ENCODE measurements at places on chromosomes 2 and 18. TPM values are rescaled to one million over a fixed set of nuclear protein-coding genes. Genes with fewer than 3 reads are reported as not detected.

PRADC1 gene
- 11.7 TPM for total RNA-seq

GPR35 gene
- total RNA-seq = 3.4 TPM

TDRD15 gene
- total RNA-seq = not detected

DNA sequence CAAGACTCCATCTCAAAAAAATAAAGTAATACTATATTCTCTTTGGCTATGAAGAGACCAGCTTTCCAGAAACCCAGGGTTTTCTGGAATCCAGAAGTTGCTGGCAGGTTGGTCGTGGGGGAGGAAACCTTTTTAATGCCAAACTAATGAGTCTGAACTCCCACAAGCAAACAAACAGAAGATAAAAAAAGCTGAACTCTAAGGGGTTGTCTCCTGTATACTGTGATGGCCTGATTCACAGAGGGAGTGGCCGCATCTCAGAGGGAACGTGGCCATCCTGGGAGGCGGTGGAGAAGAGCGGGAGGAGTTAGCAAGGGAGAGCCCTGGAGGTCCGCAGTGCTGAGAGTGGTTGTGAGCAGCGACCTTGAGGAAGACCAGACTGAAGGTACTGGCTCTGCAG lies 36.1 kb downstream of the LIMS1 start:
- H3K4me3 ChIP-seq = no peak overlapping the region
- no peaks in the 10 kb centered on the region for H3K36me3 ChIP-seq
- no peaks in the 10 kb centered on the region for H3K27me3 ChIP-seq
- no peak overlapping the region for H3K27ac ChIP-seq
- H3K4me1 ChIP-seq = peaks cover 29% of the 10 kb centered on the region
- DNase-seq = no peak

- no peak overlapping the region for H3K4me3 ChIP-seq
- DNase-seq = peak; percentile 66
- H3K36me3 ChIP-seq = no peaks in the 10 kb centered on the region
- H3K27ac ChIP-seq = no peak overlapping the region
Measured at GRCh38 chr2:74515981-74516633, 1.9 kb downstream of the TLX2 start.

DNA sequence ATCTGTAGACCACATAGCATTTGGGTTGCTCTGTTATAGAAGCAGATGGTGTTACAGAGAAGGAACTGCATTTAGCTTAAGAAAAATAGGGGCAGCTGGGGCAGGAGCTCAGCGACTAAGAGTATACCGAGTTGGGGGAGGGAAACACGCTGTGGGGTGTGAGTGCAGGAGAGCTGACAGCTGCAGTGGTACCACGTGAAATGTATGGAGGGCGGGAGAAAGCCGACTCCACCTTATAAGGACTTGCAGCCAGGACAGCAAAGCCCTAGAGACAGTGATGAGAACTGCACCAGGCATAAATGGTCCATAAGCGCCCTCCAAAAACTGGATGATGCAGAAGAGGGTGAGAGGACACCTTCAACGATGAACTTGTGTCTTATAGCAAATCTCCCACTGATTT lies 237.6 kb downstream of the PRKCE start:
- H3K36me3 ChIP-seq = no peaks in the 10 kb centered on the region
- peaks cover 67% of the 10 kb centered on the region for H3K4me1 ChIP-seq
- peak overlapping the region; percentile 29 for H3K27ac ChIP-seq
- H3K4me3 ChIP-seq = no peak overlapping the region
- DNase-seq = peak; percentile 80

GRCh38 chr2:162092008-162092390 lies 18.0 kb upstream of the DPP4 start:
- H3K36me3 ChIP-seq = no peaks in the 10 kb centered on the region
- H3K4me1 ChIP-seq = no peaks in the 10 kb centered on the region
- H3K4me3 ChIP-seq = no peak overlapping the region
- no peaks in the 10 kb centered on the region for H3K27me3 ChIP-seq

DNA sequence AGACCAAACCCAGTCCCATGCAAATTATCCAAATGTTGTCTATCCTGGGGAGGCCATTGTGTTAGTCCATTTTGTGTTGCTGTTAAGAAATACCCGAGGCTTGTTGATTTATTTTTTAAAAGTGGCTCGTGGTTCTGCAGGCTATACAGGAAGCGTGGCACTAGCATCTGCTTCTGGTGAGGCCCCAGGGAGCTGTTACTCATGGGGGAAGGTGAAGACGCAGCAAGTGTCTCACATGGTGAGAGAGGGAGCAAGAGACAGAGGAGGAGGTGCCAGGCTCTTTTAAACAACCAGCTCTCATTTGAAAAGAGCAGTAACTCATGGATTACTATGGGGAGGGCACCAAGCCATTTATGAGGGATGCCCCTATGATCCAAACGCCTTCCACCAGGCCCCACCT lies 80.3 kb upstream of the ARL4C start:
- no peak overlapping the region for H3K4me3 ChIP-seq
- H3K27me3 ChIP-seq = no peaks in the 10 kb centered on the region
- H3K27ac ChIP-seq = no peak overlapping the region
- H3K36me3 ChIP-seq = no peaks in the 10 kb centered on the region
- no peaks in the 10 kb centered on the region for H3K4me1 ChIP-seq

GRCh38 chr2:121944072-121944831 lies 188.8 kb downstream of the TSN start:
- no peaks in the 10 kb centered on the region for H3K4me1 ChIP-seq
- no peaks in the 10 kb centered on the region for H3K27me3 ChIP-seq
- DNase-seq = no peak
- H3K27ac ChIP-seq = no peak overlapping the region

GRCh38 chr2:104250635-104251034 lies 603.3 kb upstream of the POU3F3 start:
- DNase-seq = no peak
- no peaks in the 10 kb centered on the region for H3K36me3 ChIP-seq
- H3K27ac ChIP-seq = no peak overlapping the region

SCYGR4 gene
- not detected for total RNA-seq

DNA sequence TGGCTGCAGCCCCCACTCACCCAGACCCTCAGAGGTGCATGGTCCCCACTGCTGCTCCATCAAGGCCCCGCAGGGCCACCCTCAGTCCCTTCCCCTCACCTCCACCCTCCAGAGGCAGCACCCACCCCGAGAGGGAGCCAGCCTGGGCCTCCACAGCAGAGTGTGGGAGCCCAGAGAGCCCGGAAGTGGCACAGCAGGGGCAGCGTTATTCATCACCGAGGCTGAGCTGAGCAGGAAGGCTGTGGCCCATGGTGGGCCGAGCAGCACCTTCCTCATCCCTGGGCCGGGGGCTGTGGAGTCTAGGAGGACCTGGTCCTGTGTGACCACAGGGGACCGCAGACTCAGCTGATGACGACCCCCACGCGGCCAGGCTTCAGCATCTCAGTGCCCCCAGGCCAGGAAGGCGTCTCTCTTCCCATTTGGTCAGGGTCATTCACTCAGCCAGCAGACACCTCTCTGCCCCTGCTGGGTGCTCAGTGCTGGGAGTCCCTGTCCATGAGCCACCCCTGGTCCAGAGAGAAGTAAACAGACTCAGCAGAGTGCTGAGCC lies 258.1 kb downstream of the ATAD2B start:
- no peaks in the 10 kb centered on the region for H3K27me3 ChIP-seq
- H3K36me3 ChIP-seq = no peaks in the 10 kb centered on the region
- H3K4me1 ChIP-seq = peaks cover 17% of the 10 kb centered on the region
- H3K27ac ChIP-seq = no peak overlapping the region
- DNase-seq = no peak

ASTL gene
- not detected for total RNA-seq

GRCh38 chr2:237735798-237736197 lies 62.8 kb upstream of the RBM44 start:
- H3K4me3 ChIP-seq = no peak overlapping the region
- no peaks in the 10 kb centered on the region for H3K36me3 ChIP-seq
- DNase-seq = no peak
- H3K4me1 ChIP-seq = peaks cover 32% of the 10 kb centered on the region

GRCh38 chr18:9719421-9719981 lies 11.4 kb downstream of the RAB31 start:
- no peaks in the 10 kb centered on the region for H3K27me3 ChIP-seq
- H3K4me3 ChIP-seq = no peak overlapping the region
- DNase-seq = no peak

DNA sequence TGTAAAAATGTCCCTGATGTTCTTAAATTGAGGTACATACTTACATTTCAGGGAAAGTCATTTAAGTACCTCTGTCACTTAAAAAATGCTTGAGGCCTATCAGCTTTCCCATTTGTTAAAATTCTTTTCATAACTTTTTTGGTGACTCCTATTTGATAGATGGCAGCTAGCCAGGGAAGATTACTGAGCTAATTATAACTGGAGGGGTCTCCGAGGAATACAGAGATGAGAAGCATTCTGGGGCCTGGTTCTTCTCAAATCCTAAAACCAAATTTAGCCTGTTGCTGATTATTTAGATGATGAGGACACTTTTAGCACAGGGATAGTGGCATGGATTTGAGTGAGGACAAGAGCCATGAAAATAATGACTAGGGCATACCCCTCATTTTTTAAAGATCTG lies 4.8 kb downstream of the UGP2 start:
- DNase-seq = no peak
- H3K27me3 ChIP-seq = no peaks in the 10 kb centered on the region
- H3K4me3 ChIP-seq = no peak overlapping the region
- peaks cover 39% of the 10 kb centered on the region for H3K4me1 ChIP-seq

GRCh38 chr2:18096836-18097405 lies 218.5 kb downstream of the KCNS3 start:
- H3K4me3 ChIP-seq = no peak overlapping the region
- no peaks in the 10 kb centered on the region for H3K27me3 ChIP-seq
- no peaks in the 10 kb centered on the region for H3K4me1 ChIP-seq
- H3K27ac ChIP-seq = no peak overlapping the region

DNA sequence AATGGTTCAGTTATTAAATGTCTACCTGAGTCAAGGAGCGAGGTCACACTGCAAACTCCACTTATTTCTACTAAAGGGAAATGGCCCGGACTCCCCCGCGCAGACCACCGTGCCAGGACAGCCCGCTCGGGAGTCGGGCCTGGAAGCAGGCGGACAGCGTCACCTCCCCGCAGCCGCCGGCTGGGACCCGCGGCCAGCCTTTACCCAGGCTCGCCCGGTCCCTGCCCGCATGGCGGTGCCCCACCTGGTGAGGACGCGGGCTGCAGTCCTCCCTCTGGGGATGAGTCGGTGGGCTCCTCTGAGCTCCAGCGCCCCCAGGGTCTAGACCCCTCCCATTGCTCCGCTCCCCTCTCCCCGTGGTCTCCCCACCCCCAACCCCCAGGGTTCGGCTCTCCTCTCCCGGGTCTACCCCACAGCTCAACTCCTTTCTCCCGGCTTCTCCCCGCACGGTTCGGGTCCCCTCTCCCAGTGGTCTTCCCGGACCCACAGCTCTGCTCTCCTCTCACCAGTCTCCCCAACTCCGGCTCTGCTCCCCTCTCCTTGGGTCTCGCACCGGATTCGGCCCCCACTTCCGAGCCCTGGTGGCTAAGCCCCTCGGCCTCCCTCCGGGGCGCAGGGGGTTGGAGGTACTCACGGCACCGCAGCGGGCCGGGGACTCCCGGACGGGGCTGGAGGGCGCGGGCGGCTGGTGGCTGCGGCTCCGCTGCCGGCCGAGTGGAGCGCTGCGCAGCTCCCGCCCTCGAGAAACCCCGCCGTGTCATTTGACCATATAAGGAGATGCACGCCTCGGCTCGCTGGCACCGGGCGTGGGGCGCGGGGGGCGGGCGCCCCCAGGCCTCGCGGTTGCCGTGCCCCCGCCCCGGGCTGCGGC lies at the start of gene FHL2:
FHL2 (minus strand) TSS at position 716 of the 871 bp plus-strand sequence. CDS start 12,535 bp downstream, outside the sequence.
- peaks cover 12% of the 10 kb centered on the region for H3K4me1 ChIP-seq
- DNase-seq = peak; percentile 56
- no peaks in the 10 kb centered on the region for H3K36me3 ChIP-seq
- no peak within 1 kb of the TSS for H3K4me3 ChIP-seq
- peak within 1 kb of the TSS; percentile 17 for H3K27ac ChIP-seq

ZNF407 gene
- 14.3 TPM for total RNA-seq

- H3K27me3 ChIP-seq = no peaks in the 10 kb centered on the region
- H3K36me3 ChIP-seq = no peaks in the 10 kb centered on the region
- no peak for DNase-seq
- no peak overlapping the region for H3K4me3 ChIP-seq
- no peak overlapping the region for H3K27ac ChIP-seq
Measured at GRCh38 chr2:196702641-196703040, 63.1 kb downstream of the CCDC150 start.

HOXD12 gene
- total RNA-seq = not detected

DNA sequence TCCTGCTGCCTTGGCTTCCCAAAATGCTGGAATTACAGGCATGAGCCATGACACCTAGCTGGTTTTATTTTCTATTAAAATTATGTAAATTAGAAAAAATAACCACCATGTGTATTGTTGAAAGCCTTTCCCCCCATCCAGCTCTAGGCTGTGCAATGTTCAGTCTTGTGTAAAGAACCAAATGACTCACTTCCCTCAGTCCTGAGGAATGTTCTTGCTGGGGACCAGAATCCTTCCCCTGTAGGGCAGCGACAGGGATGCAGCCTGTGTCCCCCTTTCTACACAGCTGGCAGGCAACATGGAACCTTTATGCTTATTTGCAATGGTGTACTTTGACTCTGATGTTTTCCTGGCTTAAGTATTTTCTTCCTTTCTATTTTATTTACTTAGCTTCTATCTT lies 29.4 kb downstream of the AOX1 start:
- no peaks in the 10 kb centered on the region for H3K36me3 ChIP-seq
- no peaks in the 10 kb centered on the region for H3K27me3 ChIP-seq
- H3K4me3 ChIP-seq = no peak overlapping the region
- no peak for DNase-seq
- H3K4me1 ChIP-seq = peaks cover 40% of the 10 kb centered on the region

DNA sequence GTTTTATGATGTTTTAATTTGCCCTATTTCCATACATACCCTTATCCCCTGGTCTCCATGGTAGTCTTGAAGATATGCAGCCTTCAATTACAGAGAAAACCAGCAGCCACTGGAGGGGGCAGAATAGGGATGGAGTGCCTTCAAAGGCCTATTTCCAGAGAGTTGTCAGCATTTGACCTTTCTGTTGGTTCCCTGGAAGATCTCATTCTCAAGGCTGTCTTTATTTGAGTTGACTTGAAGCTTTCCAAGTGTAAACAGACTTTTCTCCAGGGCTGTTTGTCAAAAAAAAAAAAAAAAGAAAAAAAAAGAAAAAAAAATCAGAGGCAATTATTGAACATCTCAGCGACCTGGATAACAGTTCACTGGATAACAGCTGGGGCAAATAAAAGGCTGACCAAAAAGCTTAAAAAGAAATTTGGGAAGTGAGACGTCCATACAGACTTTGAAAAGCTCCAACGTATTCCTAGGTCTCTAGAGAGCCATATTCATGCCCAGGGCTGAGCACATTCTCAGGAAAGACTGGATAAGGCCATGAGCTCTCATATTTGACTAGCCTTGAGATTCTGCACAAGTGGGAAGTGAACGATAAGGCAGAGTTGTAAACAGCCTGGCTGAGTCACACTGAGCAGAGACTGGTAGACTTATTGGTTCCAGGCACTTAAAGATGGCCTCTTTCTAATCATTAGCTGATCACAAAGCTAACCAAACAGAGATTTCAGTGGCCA lies 126.6 kb downstream of the VAPA start:
- peak overlapping the region; percentile 95 for H3K27ac ChIP-seq
- H3K4me3 ChIP-seq = no peak overlapping the region
- DNase-seq = peak; percentile 88
- H3K36me3 ChIP-seq = no peaks in the 10 kb centered on the region

ITGA6 gene
- 210 TPM for total RNA-seq
